Stimulated activated naive CD4-positive, alpha-beta T cell (primary cell): ENCODE measurements at places on chromosomes 7 and 10.

DNA sequence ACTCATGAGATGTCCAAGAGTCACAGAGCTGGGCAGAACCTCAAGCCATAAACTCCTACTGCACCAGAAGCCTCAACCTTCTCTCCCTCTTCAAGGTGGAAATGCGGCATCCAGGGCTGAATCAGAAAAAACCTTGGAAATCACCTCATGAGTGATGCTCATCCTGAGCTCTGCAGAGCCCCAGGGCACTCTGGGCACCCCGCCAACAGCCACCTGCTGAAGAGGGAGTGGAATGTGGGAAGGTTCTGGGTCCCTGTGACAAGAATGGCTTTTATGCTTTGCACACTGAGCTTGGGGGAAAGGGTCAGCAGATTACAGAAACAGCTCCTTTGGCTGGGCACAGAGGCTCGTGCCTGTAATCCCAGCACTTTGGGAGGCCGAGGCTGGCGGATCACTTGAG is 18.8 kb downstream of the NUDT1 start:
- DNase-seq = no peak

- no peak for DNase-seq
These were observed 180.9 kb downstream of the JCAD start for GRCh38 chr10:29878492-29878891.

DNA sequence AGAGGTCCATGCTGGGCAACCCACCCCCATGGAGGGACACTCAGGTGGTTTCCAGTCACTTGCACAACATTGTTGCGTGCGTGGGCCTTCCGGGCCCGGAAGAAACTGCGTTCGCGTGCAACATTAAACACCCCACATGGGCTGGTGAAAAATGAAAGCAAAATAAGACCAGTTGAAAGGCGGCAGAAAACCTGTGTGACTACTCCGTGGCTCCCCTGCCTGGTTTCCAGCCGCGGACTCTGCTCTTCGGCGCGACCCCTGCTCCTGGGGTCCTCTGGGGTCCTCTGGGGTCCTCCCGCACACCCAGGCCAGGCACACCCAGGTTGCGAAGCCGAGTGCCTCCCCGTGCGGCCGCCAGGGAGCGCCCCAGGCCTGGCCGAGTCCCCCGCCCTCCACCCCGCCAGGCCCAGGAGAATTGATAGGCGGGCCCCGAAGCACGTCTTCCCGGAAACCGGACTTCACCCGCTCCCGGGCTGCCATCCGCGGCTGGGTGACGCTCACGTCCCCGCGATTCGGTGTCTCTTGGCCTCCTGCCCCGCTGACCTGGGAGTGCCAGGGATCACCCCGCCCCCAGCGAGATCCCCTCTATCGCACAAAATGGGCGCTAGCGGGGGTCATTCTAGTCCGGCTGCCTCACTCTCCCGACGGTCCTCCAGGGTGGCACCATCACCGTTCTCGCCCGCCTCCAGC is 1.9 kb upstream of the SH2D4B start:
- DNase-seq = peak; percentile 84

DNA sequence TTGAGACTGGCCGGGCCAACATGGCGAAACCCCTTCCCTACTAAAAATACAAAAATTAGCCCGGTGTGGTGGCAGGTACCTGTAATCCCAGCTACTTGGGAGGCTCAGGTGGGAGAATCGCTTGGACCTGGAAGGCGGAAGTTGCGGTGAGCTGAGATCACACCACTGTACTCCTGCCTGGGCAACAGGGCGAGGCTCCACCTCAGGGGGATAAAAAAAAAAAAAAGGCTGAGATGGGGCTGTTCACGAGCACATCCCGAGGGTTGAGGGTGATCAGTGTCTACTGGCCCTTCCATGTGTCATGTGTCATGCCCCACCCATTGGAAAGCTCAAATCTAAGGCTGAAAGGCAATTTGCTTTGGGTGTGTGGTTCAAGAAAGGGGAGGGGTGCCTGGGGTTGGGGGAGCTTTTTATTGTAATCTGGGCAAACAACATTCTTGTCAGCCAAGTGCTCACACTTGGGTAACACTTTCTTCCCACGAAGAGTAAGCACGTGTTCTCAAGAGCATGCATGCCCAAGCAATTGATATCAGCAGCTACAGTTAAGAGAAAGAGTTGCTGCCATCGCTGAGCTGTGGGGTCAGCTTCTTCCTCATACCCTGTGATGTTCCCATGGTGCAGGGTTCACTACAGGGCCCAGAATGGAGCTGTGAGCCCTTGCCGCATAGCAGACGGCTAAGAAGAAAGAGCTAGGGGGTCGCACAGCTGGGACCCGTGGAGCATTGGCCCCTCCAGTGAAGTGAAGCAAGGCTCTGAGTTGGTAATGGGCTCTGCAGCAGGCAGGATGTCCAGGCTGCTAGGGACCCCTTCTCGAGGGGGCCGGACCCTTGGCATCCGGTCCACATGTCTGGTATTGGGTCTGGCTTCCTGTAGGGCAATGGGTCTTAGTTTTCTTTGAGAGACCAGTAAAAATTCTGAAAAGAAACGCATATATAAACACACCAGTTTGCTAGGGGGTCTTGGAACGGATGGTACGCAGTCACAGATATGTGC is 9.9 kb upstream of the ACSL5 start:
- no peak for DNase-seq

GRCh38 chr10:10891124-10892082 is 126.3 kb upstream of the CELF2 start:
- DNase-seq = no peak

GRCh38 chr7:116940689-116941370 is 12.5 kb upstream of the ST7 start:
- DNase-seq = no peak

- DNase-seq = peak; percentile 72
These were observed 54.3 kb upstream of the KDM7A start for GRCh38 chr7:140230861-140231770.

- no peak for DNase-seq
These were observed 3.3 kb downstream of the PTPN12 start for GRCh38 chr7:77540402-77540822.

- DNase-seq = no peak
These were observed 71.5 kb downstream of the SLC35B4 start for GRCh38 chr7:134245253-134245652.

DNA sequence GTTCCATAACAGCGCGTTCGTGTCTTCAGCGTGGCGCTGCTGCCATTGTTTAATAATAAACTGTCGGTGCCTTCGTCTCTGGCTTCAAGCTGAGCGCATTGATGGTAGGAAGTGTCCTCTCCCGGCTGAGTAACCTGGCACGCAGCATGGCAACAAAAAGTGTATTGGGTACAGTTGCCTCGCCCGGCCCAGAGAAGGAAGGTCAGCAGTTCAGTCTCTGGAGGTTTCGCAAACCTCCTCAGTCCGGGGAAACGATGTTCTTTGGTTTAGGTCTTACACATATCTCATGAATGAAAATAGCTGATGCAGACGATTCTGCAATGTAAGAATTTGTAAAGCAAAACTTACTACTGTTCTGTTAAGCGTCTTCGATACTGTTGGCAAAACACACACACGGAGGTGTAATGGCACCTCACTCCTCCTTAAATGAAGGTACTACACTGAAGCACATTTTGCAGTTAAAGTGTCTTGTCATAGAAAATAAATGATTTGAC is 739 bp upstream of the CCDC186 start:
- DNase-seq = no peak

- peak; percentile 42 for DNase-seq
These were observed 2.5 kb downstream of the LFNG start for GRCh38 chr7:2521952-2522591.

GRCh38 chr7:107948645-107949442 is 54.1 kb downstream of the LAMB1 start:
- no peak for DNase-seq

- no peak for DNase-seq
These were observed 37.8 kb upstream of the HIBADH start for GRCh38 chr7:27700501-27700900.

- no peak for DNase-seq
These were observed 183.6 kb upstream of the DGKB start for GRCh38 chr7:15086131-15086611.

GRCh38 chr7:43876976-43877745 is 7.8 kb upstream of the MRPS24 start:
- no peak for DNase-seq

DNA sequence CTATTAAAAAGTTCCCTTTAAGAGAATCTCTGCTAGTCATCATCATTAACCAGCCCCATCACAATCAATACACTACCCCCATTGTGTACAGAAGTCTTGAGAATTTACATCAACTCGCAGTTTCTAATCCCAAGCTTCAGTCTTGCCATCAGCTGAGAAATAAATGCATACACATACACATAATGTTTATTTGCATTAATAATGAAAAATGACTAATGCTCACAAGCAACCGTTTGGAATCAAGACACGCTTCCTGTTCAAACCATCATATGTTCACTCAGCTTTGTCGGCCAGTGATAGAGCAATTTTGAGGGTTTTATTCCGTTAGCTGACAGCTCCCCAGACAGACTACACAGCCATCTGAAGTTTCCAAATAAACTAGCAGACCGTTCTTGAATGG is 287.1 kb downstream of the SFMBT2 start:
- no peak for DNase-seq

GRCh38 chr7:85456254-85456653 is 269.4 kb upstream of the SEMA3D start:
- no peak for DNase-seq

DNA sequence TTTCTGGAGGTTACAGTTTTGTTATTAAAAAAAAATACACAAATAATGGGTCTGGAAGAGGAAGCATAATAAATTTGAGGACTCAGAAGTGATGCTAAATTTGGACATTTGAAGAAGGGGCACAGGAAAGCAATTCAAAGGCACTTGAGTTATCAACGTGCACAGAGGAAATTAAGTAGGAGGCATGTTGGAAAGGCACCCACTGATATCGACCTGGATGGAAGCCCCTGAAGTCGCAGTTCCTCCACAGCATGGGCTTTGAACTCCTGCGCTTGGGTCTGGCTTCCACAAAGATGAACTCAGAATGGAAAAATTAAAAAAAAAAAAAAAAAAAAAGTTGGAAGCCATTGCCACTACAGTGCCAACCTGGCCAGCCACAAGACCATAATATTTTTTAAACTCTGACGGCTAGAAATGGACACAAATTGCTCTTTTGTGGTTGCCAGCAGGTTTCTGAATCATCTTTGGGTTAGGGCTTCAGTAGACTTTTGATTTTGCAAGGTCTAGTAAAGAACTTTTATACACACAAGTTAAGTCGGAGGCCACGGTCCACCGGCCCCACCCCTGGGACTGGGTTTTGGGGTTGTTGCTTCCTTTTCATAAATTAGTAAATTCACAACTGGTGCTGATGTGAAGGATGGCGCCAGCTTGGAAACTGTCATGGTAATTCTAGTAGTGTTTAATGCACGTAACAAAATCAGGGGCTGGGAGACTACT is 21.6 kb downstream of the JCAD start:
- DNase-seq = no peak

GRCh38 chr10:17474595-17475323 is 20.4 kb upstream of the ST8SIA6 start:
- DNase-seq = no peak

- DNase-seq = no peak
These were observed 138.2 kb downstream of the RPS24 start for GRCh38 chr10:78171633-78172400.

GRCh38 chr10:131925011-131925649 is 24.3 kb downstream of the PPP2R2D start:
- DNase-seq = no peak

GRCh38 chr10:5971315-5971832 is 6.0 kb downstream of the IL15RA start:
- DNase-seq = no peak

DNA sequence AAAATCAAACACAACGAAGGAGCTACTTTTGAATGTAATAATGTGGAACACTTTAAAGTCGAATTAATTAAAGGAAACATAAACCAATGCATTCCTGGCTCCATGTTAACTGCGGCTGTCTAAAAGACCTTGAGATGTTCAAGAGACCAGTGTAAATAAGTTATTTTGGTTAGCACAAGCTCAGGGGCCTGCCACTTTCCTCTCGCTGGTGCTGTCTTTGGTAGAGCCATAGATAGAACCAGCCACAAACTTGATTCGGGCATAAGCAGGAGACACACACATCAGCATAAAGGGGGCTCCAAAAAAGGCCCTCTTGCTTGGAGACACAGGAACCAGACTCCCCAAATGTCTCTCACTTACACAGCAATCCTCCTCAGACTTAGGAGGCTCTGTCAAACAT is 121.6 kb upstream of the TBX20 start:
- DNase-seq = no peak

GRCh38 chr7:138970952-138971351 is 10.2 kb downstream of the KIAA1549 start:
- DNase-seq = no peak

GRCh38 chr7:35905555-35905954 is 104.7 kb downstream of the SEPTIN7 start:
- DNase-seq = no peak

- DNase-seq = no peak
These were observed 228.6 kb upstream of the TMEM72 start for GRCh38 chr10:44682507-44682906.

- DNase-seq = peak; percentile 73
These were observed 121.8 kb upstream of the AFAP1L2 start for GRCh38 chr10:114526126-114526503.

GRCh38 chr10:8048281-8049008 is 6.0 kb upstream of the GATA3 start:
- peak; percentile 48 for DNase-seq

- no peak for DNase-seq
These were observed 66.0 kb downstream of the MAD1L1 start for GRCh38 chr7:2166625-2167280.

GRCh38 chr7:79506481-79506880 is 53.0 kb upstream of the MAGI2 start:
- DNase-seq = no peak

DNA sequence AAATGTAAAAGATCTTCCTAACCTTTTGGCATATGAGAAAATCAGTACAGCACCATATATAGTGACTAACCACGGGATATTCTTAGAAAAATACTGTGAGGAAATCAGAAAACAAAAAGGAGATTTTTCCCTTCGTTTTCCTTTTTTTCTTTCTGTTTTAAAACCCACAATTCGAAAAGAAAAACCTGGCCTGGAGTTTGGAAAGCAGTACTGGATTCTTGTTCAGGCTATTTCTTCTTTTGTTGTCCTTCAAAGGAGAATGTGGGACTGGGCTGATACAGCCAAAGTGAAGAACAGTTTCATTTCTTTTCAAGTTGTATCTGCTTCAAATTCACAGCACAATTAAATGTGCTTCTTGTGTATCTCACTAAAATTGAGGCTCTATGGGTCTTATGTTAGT is 156.8 kb upstream of the PHYHIPL start:
- DNase-seq = no peak

DNA sequence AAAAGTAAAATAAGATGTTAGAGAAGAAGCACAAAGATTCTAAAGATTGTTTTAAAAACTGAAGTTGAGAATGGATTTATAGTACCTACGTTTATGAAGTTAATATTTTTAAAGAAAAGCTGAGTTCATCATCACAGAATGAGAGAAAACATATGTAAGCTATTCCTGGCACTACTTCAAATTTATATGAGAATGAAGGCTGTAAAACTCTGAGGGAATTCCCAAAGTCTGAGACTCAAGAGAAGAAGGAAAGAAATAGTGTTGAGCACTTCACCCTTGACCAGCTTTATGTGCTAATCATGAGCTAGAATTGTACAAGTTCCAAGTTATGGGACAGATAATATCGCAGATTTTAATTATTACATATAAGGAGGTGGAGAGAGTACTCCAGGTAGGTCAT is 323.7 kb upstream of the GNAI1 start:
- DNase-seq = no peak

- DNase-seq = no peak
These were observed 138.0 kb downstream of the PRKAG2 start for GRCh38 chr7:151738925-151739324.
